ENCODE measurements at places on chromosomes 5 and 9.

GRCh38 chr9:94720846-94721549 is 5.5 kb upstream of the AOPEP start:
- no peak for DNase-seq

- no peak for DNase-seq
These were observed 42.3 kb downstream of the TENT4A start for GRCh38 chr5:6755519-6755918.

DNA sequence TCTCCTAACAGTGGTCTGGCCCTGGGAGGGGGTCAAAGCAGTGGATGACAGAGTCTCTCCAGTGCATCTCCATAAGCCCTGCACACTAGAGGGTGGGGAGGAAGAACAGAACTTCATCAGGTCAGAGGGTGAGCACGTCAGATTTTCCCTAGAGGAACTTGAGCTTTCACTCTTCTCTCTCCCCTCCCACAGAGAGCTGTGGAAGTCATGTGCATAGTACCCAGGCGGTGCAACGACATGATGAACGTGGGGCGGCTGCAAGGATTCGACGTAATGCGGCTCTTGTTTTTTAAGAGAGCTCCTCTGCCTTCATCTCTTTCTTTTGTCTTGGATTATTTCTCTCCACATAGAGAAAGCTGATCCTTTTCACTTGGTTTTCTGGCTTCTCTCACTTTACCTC is 100.2 kb upstream of the OTULINL start:
- no peak for DNase-seq

DNA sequence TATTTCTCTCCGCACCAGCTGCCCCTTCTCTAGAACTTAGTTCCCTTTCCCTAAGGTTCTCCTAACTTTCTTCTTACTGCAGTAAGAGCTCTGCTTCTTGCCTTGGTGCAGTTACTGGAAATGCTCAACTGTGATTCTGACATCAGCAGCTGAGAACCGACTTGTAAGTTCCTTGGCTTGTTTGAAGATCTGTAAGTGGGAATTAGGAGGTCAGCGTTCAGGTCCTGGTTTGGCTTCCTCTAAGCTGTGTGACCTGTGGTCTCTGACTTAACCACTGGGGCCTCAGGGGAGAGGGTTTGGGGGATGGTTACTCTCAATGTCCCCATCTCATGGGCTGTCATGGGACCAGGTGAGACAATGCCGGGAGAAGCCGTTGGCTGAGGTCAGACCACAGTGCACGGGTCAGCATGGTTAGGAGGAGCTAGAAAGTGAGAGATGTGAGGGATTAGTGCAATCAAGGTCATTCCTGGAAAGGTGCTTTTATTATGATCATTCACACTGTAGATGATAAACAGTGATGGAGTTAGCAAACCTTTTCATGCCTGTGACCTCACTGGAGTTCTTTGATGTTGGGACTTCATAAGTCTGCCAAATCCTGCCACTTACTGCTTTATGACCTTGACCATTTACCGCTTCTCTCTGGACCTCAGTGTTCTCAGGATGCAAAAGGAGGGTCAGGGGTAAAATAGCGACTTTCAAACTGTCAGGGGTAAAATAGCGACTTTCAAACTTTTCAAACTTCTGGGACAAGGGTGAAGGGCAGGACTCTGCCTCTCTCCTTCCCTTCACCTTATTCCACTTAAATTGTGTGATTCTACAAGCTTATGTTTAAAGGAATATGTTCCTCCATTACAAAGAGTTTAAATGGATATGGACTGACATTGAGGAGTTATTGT is 7.3 kb downstream of the PAPPA start:
- DNase-seq = no peak

DNA sequence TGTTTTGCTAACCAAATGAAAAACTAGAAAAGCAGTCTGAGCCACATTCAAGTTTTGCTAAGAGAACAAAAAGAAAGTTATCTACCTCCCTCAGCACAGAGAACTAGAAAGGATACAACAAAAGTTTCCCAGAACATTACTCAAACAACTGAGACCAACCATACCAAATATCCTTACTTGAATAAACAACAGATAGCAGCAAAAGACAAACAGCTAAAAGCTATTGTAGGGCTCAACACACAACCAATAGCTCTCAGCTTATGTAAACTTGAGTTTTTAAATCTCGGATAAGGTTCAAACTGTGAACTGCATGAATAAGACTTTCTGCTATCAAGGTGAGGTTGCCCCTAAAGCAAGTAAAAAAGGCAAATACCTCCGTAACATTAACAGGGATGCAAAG is 3.5 kb downstream of the EPB41L4A start:
- no peak for DNase-seq

- no peak for DNase-seq
These were observed 471.1 kb upstream of the WWC1 start for GRCh38 chr5:167820101-167820990.

GRCh38 chr9:13131416-13131815 is 148.1 kb downstream of the MPDZ start:
- DNase-seq = no peak

DNA sequence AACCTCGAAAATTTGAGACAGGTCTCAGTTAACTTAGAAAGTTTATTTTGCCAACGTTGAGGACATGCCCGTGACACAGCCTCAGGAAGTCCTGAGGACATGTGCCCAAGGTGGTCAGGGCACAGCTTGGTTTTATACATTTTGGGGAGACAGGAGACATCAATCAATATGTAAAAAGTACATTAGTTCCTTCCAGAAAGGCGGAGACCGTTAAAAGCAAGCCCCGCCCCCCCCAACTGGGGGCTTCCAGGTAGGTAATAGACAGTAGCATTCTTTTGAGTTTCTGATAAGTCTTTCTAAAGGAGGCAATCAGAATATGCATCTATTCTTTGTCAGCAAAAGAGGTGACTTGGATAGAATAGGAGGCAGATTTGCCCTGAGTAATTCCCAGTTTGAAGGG is 599 bp upstream of the MOCS2 start:
- DNase-seq = no peak

DNA sequence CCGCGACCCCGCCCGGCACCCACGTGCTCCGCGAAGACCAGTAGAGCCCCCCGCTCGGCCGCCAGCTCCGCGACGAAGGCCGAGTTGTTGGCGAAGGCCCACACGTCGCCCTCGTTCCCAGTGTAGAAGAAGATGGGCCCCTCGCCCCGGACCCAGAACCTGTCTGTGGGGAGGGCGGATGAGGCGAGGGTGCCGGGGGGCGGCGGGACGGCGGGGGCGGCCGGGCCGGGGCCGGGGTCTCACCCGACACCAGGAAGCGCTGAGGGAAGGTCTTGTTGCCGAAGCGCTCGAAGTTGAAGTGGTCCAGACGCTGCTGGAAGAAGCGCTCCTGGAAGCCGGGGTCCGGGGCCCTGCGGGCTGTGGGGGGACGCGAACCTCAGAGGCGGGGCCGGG is 317 bp downstream of the DPP7 start:
- no peak for DNase-seq

GRCh38 chr9:134678206-134678605 is 36.6 kb downstream of the COL5A1 start:
- DNase-seq = no peak

All from ecto neural progenitor cell (in vitro differentiated cells).